HL-60 (cell line): ENCODE measurements at places on chromosomes 3 and 15.

DNA sequence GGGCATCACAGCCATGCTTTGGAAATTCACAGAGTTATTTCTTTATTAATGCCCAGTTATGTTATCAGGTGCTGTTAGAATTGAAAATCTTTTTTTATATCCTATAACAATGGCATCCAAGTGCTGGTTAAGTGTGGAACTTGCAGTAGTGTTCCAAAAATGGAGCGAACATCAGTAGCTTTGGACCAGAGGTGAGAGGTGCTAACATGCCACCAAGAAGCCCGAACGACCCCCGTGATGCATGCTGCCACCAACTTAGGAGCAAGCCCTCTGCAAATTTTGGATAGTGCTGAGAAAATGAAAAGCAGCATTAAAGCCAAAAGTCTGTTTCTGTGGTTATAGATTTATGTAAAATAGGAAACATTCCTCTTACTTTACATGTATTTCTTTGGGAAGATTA lies 24.8 kb downstream of the RBP1 start:
- no peak for DNase-seq

DNA sequence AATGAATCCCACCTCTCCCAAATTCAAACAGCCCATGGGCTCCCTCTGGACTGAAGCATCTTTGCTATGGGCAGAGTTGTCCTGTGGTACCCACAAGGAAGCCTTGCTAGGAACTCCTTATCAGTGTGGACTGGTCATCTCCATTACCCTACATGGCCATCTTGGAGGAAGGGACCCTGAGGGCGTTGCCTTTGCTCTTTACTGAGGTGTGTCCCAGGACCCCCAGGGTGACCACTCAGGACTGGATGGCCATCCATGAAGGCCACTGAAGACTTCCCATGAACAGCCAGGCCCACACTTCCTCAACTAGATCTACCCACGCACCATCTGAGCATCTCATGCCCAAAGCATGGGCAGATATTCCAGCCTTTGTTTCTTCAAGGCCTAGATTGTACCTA lies 20.0 kb downstream of the RTP3 start:
- no peak for DNase-seq

- no peak for DNase-seq
Measured at GRCh38 chr3:141979050-141979671, 102.7 kb downstream of the ATP1B3 start.

DNA sequence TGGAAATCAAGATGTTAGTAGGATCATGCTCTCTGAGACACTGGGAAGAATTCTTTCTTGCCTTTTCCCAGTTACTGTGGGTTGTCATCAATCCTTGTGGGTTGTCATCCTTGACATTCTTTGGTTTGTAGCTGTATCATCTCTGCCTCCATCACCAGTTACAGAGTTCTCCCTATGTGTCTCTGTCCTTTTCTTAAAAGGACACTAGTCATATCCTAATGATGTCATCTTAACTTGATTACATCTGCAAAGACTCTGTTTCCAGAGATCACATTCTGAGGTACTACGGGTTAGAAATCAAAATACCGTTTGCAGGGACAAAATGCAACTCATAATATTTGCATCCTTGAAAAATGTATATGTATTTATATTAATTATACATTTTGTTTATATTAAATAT lies 500.4 kb downstream of the ZBBX start:
- DNase-seq, result no peak

- no peak for DNase-seq
Measured at GRCh38 chr3:25091934-25092333, 336.1 kb upstream of the RARB start.

- DNase-seq, result no peak
Measured at GRCh38 chr3:94176988-94177745, 114.3 kb downstream of the NSUN3 start.

- no peak for DNase-seq
Measured at GRCh38 chr15:38058596-38059075, 124.2 kb downstream of the TMCO5A start.

DNA sequence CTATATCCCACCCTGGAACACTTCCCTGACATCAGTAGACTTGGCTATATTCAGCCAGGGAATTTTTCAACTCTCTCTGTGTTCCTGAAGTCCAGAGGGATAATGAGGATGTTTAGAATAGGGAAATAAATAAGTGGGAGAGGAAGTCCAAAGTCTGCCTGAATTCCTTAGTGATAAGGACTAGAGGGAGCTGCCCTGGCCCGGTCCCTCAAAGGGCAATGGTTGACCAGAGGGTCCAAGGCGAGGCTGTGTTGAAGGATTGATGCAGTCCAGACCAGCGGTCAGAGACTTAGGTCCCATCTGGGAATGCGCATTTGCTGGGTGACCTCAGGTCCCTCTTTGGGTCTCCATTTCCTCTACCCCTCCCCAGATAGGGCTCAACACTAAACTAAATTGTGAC lies 7.9 kb downstream of the VIPR1 start:
- DNase-seq, result no peak

- DNase-seq, result no peak
Measured at GRCh38 chr3:41565948-41566514, 366.7 kb downstream of the CTNNB1 start.

DNA sequence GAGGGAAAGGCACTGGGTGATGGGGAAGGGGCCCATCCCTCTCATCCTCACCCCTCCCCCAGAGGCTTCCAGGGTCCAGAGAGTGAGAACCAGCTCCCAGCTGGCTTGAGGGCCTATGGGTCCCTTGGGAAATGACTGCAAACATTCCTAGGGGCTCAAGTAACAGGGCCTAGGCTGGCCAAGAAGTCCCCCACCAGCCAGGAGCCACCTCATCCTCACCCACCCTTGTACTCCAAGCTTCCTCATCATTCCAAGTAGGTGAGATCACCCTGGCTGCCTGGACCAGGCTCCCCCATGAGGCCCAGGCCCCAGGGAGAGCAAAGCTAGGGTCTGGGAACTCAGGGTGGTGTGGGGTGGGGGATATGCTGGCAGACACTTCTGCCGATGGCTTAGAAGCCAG lies 14.8 kb downstream of the LOXL1 start:
- DNase-seq, result no peak

DNA sequence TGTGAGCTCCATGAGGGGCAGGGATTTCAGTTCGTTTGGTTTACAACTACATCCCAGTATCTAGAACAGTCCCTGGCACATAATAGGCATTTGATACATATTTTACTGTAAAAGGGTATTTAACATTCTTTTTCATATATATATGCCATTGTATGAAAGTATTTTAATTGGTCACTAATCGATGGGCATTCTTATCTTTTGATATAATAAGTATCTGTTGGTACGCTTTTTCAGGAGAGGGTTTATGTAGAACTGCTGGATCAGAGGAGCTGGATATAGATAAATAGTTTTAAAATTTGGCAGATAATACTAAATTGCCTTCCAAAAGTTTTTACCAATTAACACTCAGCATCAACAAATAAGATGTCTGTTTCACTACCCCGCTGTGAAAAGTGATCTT lies 978 bp upstream of the RSL24D1 start:
- DNase-seq, result no peak
